Sciatic nerve (tissue), 2 donors: ENCODE measurements at places on chromosomes 4 and X. TPM values are rescaled to one million over a fixed set of nuclear protein-coding genes. Genes with fewer than 3 reads are reported as not detected.

SPANXC gene
- total RNA-seq: not detected

ATP8A1 gene
- 54.6 TPM for total RNA-seq

TMEM150C gene
- 14.3 TPM for total RNA-seq

DNAAF6 gene
- total RNA-seq: not detected

FGF16 gene
- total RNA-seq: 0.40 TPM

SHOX gene
- 0.36 TPM for total RNA-seq

PHEX gene
- total RNA-seq: 0.09 TPM

RASL11B gene
- 2.5 TPM for total RNA-seq
